ENCODE measurements at places on chromosomes 11 and 22. TPM values are rescaled to one million over a fixed set of nuclear protein-coding genes. Genes with fewer than 3 reads are reported as not detected.

Gene TMEM135
- 24.8 TPM for total RNA-seq

DNA sequence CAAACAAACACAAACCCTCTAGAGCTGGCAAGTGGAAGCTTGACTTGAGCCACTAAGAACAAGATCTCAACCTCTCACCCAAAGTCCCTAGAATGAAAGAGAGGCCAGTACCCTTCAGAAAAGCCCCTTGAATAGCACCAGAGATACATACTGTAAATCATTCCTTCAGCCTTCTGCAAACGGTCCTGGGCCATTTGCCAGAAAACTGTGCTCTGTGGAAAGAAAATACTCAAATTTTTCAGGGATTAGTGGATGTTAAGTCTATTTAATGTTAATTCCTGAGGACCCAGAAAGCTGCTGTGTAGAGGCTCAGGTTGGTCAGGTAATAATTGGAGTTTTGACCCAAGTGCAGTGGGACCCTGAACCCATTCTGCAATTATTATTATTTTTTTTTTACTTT, 16.9 kb downstream of the SERPINH1 start:
- no peak for DNase-seq

Gene SPECC1L
- 61.6 TPM for total RNA-seq

GRCh38 chr22:43211941-43212433, 25.1 kb upstream of the TTLL12 start:
- DNase-seq: no peak

Gene CSRP3
- not detected for total RNA-seq

Gene PTPRCAP
- total RNA-seq: 1.4 TPM

Gene OR56A1
- 0.09 TPM for total RNA-seq

GRCh38 chr11:61975638-61976419, 8.4 kb upstream of the FTH1 start:
- DNase-seq: no peak

Gene SLC22A9
- total RNA-seq: not detected

Gene CASP1
- total RNA-seq: not detected

Gene ANKK1
- total RNA-seq: not detected

Gene MUC5AC
- not detected for total RNA-seq

Gene ZNF70
- 2.6 TPM for total RNA-seq

Gene CD3D
- total RNA-seq: not detected

Gene RRP8
- 14.9 TPM for total RNA-seq

Gene LMO1
- not detected for total RNA-seq

- DNase-seq: no peak
These were observed 76.9 kb downstream of the DKK3 start for GRCh38 chr11:11931461-11932055.

- no peak for DNase-seq
These were observed 73.0 kb upstream of the PGR start for GRCh38 chr11:101202614-101203013.

Gene OR51I1
- total RNA-seq: not detected

GRCh38 chr22:32796865-32797573, 4.5 kb upstream of the TIMP3 start:
- no peak for DNase-seq

- no peak for DNase-seq
These were observed 132.0 kb upstream of the NAV2 start for GRCh38 chr11:19580646-19581045.

DNA sequence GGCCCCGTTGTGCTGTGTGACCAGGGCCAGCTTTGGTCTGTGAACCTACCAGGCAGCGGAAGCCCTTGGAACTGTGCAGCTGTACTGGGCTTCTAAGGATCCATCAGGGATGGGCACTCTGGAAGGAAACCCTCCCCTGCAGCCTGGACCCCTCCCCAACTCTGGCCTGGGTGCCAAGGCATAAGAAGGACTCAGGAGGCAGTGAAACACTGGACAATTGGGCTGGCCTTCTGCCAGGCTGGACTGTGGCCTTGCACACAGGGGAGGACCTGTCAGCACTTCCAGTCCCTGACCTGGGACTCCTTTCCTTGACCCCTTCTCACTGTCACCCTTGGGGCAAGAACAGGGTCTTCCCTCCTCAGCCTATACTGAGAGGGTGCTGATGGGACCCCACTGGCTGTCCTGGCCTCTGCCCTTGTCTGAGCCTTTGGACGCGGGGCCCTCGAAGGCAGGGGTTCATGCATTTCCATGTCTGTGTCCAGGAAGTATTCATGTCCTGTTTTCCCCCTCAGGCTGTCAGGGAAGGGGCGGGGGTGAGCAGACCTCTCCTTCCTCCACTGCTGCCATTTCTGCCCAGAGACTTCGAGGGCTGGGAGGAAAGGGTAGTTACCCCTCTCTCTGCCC, 39.6 kb downstream of the PDE2A start:
- no peak for DNase-seq

DNA sequence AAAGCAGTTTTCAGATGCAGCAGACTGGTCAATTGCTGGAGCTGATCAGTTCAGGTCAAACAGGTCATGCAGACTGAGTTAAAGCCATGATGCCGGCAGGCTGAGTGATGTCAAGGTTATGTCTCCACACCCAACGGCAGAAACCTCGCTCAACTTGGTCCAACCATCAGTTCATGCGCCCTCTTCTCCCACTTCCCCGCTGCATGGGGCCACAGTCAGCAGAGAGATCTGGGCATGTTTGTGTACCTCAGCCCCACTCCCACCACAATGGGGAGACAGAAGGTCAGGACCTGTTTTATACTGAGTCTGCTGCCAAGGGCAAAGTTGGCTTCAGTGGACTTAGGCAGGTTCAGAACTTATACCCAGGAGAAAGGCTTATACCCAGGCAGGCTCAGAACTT, 118.7 kb downstream of the TRIM29 start:
- DNase-seq: no peak

GRCh38 chr22:50308597-50308935, 1.1 kb upstream of the PLXNB2 start:
- no peak for DNase-seq

DNA sequence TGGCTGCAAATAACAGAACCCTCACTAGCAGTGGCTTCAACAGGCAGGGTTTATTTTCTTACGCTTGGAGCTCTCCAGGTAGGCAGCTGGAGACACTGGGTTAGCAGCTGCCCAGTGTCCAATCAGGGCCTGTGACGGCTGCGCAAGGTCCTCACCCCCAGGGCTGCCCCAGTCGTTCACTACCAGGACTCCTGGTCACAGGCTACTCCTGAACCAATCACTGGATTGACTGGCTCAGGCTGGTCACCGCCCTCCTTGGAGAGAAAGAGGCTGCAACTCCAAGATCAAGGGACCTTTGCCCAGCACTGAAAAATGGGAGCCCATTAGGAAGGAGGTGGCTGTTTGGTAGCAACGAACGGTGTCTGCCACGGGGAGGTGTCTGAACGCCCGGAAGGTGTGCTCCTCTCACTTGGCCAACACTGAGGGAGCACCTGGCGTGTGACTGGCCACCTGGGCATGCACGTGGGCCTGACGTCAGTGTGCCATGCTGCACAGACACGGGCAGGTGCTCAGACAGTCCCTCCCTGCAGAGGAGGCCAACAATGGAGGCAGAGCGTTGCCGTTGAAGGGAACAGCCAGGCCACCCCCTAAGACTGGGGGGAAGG, 5.1 kb downstream of the ARSA start:
- DNase-seq: no peak

Gene ST14
- 25.7 TPM for total RNA-seq

Gene CEP126
- total RNA-seq: 1.3 TPM

DNA sequence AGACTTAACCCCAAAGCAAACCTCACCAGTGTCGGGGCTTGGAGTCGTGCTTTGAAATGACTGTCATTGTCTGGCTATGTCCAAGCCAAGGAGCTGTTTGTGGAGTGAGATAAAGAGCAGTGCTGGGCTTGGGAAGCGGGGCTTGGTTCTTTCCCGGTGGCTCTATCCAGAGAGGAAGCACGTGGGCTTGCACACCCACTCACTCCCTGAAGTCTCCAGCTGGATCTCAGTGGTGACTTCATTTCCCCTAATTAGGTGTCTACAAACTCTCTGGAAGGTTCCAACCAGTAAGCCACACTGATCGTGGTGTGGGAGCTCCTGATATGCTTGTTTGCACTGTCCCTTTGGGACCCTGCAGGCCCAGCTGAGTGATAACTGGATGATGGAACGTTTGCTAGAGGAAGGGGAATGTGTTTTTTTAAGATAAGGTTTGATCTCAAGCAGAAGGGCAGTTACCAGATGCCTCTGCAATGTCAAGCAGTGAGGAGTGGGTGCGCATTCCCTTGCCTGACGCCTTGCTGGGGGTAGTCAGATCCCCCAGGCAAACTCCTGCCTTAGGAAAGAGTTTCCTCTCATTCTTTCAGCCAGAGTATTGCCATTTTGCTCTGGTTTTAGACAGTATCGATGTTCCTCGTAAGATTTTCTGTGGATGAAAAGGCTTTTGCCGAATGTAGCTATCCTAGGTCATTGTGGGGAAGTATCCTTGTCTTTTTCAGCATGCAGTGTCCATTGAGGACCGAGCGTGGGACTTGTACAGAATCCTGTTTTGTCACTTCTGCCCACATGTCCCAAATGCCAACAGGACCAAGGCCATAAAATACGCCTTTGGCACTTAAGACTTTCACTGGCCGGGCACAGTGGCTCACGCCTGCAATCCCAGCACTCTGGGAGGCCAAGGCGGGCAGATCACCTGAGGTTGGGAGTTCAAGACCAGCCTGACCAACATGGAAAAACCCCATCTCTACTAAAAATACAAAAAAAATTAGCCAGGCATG, 90.9 kb downstream of the MICAL2 start:
- DNase-seq: no peak

DNA sequence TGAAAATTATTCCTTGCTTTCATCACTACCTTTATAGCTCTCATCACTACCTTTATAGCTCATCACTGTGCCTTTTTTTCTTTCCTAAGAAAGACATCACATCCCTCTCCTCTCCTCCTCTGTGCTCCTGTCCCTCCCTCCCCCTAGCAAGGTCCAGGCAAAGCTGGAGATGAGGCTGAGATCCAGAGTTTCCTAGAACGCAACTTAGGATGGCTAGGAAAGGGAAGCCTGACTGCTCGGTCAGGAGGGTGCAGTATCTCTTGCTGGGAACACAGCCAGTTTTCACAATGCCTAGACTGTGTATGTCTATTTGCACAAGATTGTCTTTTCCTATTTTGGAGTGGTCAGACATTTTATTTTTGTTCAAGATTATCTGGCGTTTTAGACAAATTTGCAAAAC, 24.7 kb downstream of the TUB start:
- DNase-seq: no peak

- DNase-seq: no peak
These were observed 9.4 kb downstream of the IFITM10 start for GRCh38 chr11:1740786-1741530.

DNA sequence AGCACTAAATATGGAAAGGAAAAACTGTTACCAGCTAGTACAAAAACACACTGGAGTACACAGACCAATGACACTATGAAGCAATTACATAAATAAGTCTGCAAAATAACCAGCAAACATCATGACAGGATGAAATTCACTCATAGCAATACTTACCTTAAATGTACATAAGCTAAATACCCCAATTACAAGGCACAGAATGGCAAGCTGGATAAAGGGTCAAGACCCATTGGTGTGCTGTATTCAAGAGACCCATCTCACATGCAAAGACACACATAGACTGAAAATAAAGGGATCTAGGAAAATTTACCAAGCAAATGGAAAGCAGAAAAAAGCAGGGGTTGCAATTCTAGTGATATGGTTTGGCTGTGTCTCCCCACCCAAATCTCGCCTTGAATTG, 44.0 kb upstream of the CALCA start:
- DNase-seq: no peak

Gene SPINDOC
- total RNA-seq: 99.7 TPM

DNA sequence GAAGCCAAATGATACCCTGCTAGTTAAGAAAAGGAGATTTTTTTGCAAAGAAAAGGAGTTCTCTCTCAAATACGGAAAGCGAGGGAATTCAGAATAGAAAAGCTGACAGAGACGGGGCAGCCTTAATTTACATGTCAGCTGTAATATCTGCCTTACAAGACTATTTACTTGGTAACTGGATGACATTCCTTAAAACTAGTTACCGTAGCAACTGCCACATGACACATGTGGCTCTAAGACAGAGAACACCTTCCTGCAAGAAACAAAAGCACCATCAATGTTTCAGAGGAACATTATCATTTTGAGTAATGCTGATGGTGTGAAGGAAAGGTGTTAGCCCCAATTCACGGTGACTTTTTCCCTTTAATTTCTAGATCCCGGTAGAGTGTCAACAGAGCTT, 222.1 kb downstream of the LRRC4C start:
- no peak for DNase-seq

GRCh38 chr22:38016182-38017151, 32.1 kb upstream of the SOX10 start:
- peak; percentile 65 for DNase-seq

Data from H1 (cell line).